Stimulated activated CD4-positive, alpha-beta T cell treated with anti-CD3 and anti-CD28 coated beads, TNF-alpha, amount 100 ng/mL, for 24 hours (primary cell): ENCODE measurements at places on chromosomes 2 and 18.

DNA sequence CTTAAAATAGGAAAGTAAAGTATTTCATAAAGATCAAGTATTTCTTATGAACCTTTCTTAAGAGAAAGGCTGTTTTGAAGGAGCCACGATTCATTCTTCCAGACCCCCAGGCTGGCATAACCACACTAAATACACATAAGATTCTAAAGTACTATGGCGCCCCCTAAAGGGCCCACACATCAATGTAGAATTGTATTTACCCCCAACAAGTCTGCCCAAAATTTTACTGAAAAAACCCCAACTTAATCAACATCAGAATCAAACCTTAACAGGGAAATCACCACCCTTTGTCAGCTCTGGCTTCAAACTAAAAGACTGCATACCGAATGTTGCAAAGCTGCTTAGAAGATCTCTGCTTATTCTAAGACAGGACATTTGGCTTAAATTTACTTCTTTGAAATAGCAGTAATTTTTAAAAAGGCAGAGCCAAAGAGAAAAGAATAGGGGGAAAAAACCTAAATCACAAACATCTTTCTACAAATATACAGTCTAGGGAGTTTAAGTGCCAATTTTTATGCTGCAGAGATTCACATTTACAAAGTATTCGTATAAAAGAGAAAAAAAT, 20.4 kb upstream of the BCL2 start:
- no peak for DNase-seq

GRCh38 chr2:221780281-221780688, 208.2 kb upstream of the EPHA4 start:
- no peak for DNase-seq

DNA sequence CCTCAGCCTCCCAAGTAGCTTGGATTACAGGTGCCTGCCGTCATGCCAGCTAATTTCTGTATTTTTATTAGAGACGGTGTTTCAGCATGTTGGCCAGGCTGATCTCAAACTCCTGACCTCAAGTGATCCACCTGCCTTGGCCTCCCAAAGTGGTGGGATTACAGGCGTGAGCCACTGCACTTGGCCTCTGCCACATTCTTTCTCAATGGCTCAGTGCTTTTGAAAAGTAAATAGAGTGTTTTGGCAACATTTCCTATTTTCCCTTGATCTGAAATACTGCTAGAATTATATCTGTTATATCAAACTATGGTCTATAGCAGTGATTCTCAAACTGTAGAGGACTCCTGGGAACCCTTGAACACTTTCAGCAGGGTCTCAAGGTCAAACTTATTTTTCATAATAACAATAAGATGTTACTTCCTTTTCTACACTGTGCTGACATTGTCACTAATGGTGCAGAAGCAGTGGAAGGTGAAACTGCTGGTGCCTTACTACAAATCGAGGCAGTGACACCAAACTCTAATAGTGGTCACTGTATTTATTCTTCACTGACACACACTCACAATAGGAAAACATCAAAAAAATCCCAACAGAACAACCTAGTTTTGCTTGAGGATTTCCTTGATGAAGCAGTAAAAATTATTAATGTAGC, 10.6 kb downstream of the DAW1 start:
- DNase-seq = no peak

DNA sequence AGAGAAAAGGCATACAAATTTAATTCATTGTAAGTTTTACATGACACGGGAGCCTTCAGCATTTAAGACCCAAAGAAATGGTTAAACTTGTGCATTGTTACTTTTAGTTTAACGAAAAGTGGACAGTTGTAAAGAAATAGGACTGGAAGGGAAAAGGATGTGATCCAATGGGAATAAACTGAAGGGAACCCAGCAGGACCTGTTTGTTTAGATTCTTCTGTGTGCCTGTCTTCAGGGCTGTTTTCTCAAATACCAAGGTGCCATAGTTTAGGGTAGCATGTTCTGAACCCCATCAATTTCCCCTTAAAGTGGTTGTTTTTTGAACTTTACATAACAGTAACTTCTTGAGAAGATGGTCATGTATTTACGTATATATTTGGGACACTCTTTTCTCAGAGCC, 30.3 kb upstream of the CABLES1 start:
- DNase-seq = no peak

DNA sequence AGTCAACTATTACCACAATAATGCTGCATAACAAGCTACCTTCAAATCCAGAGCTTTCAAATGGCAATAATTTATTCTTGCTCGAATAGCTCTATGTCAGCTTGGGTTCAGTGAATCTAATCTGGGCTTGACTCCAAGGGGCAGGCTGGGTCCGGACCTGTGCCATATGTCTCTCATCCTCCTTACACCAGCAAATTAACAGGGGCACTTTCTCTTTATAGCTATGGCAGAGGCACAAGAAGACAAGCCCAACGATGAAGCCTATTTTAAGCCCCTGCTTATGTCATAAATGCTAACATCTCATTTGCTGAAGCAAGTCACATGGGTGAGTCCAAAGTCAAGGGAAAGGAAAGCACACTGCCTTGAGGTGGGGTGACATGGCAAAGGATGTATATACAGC, 13.3 kb upstream of the ZNF521 start:
- no peak for DNase-seq

- no peak for DNase-seq
Observed at GRCh38 chr2:236608710-236609109, 39.1 kb downstream of the ACKR3 start.

GRCh38 chr2:118148133-118148532, 59.9 kb downstream of the INSIG2 start:
- DNase-seq = no peak

- DNase-seq = no peak
Observed at GRCh38 chr2:24220554-24221291, 45.9 kb downstream of the FAM228A start.

GRCh38 chr18:75753753-75754152, 326.2 kb upstream of the SMIM21 start:
- DNase-seq = no peak

GRCh38 chr2:7077660-7078267, 160.6 kb downstream of the RNF144A start:
- DNase-seq = no peak

DNA sequence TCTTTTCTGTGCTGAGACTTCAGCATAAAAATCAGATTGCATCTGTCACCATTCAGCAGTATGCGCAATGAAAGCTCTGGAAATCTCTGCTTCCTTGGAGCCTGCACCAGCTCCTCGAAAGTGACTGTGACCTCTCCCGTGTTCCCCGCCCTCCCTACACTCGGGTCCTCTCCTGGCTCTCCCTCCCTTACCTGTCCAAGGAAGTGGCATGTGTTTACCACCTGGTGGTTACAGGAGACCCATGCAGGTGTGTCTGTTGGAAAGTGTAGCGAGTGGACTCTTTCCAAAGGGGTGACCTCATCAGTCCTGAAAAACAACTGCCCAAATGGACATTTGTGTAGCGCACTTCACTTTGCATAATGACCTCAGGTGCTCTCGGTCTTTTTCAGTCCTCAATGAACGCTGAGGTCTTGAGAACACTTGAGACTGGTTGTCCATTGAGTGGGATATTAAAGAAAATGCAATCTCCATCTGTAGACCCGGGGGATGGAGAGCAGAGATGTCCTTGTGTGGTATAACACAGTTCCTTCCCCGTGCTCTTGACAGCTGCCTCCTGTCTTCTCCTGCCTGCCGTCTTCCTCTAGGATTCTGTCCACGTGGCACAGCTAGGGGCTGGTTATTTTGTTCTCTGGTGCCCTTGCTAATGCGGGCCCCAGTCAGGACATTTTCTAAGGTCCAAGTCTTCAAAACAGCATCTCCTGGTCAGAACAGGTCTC, 133.2 kb downstream of the ACKR3 start:
- no peak for DNase-seq

GRCh38 chr18:76434452-76434851, 60.6 kb downstream of the ZNF516 start:
- DNase-seq = no peak

GRCh38 chr2:53366543-53366942, 401.1 kb upstream of the CHAC2 start:
- no peak for DNase-seq

- DNase-seq = no peak
Observed at GRCh38 chr2:241649404-241649803, 11.9 kb downstream of the ATG4B start.

- no peak for DNase-seq
Observed at GRCh38 chr2:99106913-99107312, 34.6 kb upstream of the C2orf15 start.

GRCh38 chr2:119520696-119521432, 3.4 kb downstream of the SCTR start:
- no peak for DNase-seq

- DNase-seq = no peak
Observed at GRCh38 chr2:157726946-157727345, 98.3 kb upstream of the ACVR1C start.

DNA sequence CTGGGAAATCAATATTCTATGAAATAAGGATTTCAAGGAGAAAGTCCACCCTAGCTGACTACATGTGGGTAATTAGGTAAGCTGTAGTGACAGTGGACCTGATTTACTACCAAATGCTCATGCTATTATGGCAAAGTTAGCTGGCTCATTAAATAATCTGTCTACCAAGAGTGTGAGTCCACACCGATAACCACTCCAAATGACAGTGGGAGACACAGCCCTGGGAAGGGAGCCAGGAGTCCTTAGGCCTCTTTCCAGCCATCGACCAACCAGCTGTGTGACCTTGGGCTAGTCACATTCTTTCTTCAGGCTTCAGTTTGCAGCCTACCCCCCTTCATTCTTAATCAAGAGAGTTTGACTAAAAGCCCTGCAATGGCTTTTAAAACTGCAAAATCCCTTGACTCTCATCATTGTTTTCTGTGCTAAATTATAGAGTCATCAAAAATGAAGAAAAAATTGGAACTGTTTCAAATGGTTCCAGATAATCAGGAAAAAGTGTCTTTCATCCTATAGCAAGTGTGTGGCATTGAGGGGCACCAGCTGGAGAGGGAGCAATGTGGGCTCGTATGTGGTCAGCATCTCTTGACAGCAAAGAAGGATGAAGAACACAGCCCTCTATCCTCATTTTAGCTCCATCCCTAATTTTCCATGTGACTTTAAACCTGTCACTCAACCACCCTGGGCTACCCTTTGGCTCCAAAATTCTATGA, 45.6 kb upstream of the SLC14A2 start:
- DNase-seq = no peak

DNA sequence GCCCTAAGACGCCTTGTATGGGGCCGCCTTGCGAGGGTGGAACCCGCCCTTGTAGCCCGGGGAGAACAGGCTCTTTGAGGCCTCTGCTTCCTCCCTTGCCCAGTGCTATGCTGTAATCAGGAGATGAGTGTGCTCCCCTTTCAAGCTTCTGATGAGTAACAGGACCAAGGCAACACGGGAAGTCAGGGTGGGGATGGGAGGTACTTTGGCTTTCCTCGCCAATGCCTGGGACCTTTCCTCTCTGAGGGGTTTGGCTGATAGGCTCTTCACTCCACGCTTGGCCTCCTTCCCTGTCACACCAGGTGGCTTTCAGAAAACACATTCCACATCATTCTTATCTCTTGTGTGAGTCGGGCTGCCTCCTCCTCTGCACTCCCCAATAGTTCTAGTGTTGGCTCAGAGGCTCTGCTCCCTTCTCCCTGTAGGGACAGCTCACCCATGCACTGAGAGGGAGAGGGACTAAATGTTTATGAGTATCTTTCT, 223.7 kb upstream of the TRIB2 start:
- peak; percentile 38 for DNase-seq

- no peak for DNase-seq
Observed at GRCh38 chr2:113136828-113137775, 9.7 kb downstream of the IL1RN start.

GRCh38 chr18:79989195-79989497, 783 bp upstream of the TXNL4A start:
- no peak for DNase-seq

DNA sequence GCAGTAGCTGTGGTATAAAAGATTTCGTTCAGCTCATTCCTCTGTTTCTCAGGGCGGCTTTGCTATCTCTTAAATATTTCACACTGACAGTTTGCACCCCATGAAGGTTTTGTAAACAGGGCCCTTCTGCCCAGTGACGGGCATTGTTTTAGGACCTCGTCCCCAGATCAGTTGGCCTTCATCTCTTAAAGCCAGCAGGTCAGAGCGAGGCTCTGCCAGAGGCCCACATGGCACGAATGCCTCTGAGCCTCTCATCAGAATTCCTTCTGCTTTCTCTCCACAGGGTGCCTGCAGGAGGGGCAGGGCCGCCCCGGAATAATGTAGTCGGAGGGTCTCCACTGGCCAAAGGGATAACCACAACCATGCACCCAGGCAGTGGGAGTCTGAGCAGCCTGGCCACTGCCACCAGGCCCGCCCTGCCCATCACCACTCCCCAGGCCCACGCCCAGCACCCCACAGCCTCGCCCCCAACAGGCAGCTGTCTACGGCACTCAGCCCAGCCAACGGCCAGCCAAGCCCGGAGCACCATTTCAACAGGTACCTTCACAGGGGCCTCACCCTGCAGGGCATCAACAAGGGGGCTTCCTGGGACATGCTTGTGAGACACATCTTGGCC, 177.0 kb downstream of the SEPTIN10 start:
- DNase-seq = no peak

DNA sequence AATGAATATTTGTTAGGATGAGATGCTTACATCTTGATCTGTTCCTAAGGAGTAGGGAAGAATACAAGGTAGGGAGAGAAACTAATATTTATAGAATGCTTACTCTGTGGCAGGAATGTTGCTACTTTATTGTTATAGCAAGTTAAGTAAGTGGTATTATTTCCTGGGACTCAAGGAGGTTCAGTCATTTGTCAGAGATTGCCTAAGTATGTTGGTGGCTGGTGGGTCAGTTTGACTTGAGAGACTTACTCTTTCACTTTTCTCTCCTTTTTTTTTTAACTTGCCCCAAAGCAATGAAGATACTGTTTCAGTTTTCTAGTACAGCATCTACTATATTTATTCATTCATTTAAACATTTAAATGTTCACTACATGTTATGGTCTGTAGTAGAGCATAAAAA, 209.2 kb upstream of the STON1 start:
- no peak for DNase-seq

GRCh38 chr18:22563164-22563583, 145.5 kb upstream of the CTAGE1 start:
- DNase-seq = no peak

- no peak for DNase-seq
Observed at GRCh38 chr2:142853912-142854311, 23.6 kb upstream of the KYNU start.

GRCh38 chr18:31030574-31031278, 11.8 kb downstream of the DSC3 start:
- no peak for DNase-seq

DNA sequence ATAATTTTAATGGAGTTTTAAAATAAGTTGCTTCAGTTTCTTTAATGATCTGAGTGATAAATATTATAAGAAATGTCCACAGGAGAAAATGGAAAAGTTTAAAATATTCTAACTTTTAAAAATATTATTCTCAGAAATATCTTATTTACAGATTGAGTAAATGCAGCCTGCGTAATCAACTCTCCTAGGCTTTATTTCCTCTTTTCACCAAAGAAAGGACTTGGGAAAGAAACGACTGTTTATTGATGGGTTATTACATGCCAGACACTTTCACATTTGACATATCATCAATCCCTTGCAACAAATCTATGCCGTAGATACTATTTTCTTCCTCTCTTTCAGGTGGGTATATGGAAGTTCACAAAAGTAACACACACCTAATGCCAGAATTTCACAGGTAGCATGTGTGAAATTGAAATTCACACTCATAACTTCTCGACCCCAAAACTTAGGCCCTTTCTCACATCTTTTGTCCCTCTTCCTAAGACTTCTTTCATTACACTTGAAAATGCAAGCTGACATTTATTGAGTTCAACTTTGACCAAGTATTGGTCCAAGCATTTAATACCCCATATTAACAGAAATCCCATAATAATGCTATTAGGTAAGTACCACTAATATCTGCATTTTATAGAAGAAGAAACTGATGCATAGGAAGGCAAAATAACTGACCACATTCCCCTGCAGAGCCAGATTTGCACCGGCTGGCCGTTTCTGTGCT, 49.2 kb downstream of the MYOM1 start:
- DNase-seq = no peak
